ENCODE measurements at places on chromosomes 5 and 9.
A peak's percentile ranks its signal among the peaks of the same experiment; 100 is the strongest.

- no peak for DNase-seq
Measured at GRCh38 chr9:36632892-36633291, 60.2 kb downstream of the MELK start.

GRCh38 chr5:32712481-32713360, 1.6 kb downstream of the NPR3 start:
- DNase-seq: no peak

DNA sequence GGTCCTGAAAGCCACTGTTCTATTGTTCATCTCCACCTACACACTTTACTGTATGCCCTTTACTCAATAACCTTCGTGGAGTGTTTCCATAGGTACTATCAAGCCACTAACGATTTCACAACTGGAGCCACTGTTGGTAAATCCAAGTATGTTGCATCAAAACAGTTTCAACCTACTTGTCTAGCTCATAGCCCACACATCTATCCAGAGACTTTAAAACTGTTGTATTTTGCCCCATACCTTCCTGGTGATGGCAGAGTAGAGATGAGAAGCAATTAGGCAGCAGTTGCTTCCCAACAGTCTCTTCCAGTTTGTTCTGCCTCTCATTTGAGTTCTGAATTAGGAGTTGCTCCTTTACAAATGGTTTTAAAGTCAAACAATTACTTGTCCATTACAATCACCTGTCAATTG, 607 bp downstream of the FAXDC2 start:
- no peak for DNase-seq

GRCh38 chr9:113375057-113376023, 1.4 kb downstream of the HDHD3 start:
- no peak for DNase-seq

DNA sequence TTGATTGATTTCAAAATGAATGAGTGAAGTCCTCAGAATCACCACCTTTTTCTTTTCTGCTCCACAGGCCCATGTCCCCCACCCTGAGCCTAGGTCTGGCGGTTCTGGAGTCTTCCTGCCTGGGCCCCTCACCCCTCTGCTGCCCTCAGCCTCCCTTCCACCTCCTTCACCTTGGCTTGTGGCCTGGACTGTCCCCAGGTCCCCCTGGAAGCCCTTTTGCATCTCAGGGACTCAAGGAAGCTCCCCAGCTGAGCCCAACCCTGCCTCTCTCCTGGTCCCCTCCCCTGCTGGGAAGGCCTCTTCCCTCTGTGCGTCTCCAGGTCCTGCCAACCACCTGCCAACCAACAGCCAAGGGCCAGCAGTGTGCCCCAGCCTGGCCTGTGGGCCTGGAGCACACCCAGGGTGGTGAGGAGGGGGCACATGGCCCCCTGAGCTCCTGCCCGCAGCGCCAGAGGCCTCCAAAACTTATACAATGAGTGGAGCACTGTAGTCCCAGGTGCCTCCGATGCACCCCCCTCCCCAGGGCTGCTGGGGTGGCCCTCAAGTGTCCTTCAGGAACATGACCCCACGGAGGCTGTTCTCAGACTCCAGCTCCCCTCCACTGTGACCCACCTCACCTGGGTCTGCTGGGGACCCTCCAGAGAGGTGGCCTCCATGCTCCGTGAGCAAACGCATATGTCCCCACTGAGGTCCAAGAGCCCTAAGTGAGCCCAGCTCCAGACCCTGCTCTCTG, 20.3 kb downstream of the GLT6D1 start:
- no peak for DNase-seq

DNA sequence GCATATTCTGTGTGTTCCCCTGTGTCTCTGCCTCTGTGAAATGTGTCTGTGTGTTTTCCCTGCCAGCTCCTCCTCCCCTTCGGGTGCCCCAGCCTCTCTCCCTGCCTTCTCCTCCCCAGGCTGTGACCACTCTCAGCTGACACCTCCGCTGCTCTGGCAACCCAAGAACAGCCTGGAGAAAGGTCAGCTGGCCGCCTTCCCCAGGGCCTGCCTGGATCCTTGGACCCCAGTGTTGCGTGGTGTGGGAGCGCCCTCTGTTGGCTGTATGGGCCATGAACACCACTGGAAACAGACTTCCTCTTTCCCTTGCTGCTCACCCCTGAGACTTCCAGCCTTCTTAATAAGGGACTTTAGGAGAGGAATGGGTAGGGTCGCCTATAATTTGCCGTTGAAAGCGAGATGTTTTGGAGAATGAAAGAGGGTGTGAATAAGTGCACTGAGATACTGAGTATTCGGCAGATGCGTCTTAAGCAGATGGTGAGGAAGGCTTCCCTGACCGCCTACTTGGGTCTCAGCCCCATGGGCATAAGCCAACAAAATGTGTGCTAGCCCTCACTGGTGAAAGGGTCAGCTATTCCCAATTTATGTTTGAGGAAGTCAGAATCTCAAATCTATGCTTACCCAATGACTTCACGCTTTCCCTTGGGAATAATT, 114.9 kb upstream of the TRIM32 start:
- DNase-seq: peak; percentile 88

- DNase-seq: no peak
Measured at GRCh38 chr9:87109231-87109631, 161.9 kb upstream of the GAS1 start.
